Activated CD4-positive, alpha-beta T cell treated with anti-CD3 and anti-CD28 coated beads, Interleukin-2, Interleukin-4, amounts not matched to agents 100 ng/mL and 50 ng/mL, durations not matched to agents 16 hours and 8 hours (primary cell): ENCODE measurements at places on chromosomes 7 and 10.

DNA sequence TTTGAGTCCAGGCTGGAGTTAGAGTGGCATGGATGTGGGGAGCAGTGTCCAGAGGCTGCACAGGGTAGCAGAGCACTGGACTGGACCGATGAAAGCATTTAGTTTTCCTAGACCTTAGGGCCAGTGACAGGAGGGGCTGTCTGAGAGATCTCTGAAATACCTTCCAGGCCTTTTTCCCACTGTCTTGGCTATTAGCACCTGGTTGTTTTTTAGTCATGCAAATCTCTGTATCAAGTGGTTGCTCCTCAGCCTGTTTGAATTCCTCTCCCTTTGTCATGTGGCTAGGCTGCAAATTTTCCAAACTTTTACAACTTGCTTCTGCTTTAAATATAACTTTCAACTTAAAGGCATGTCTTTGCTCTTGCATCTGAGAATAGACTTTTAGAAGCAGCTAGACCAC is 504.3 kb upstream of the VSTM2A start:
- DNase-seq = no peak

- DNase-seq = no peak
These were observed 5.8 kb upstream of the AEBP1 start for GRCh38 chr7:44098092-44099068.

DNA sequence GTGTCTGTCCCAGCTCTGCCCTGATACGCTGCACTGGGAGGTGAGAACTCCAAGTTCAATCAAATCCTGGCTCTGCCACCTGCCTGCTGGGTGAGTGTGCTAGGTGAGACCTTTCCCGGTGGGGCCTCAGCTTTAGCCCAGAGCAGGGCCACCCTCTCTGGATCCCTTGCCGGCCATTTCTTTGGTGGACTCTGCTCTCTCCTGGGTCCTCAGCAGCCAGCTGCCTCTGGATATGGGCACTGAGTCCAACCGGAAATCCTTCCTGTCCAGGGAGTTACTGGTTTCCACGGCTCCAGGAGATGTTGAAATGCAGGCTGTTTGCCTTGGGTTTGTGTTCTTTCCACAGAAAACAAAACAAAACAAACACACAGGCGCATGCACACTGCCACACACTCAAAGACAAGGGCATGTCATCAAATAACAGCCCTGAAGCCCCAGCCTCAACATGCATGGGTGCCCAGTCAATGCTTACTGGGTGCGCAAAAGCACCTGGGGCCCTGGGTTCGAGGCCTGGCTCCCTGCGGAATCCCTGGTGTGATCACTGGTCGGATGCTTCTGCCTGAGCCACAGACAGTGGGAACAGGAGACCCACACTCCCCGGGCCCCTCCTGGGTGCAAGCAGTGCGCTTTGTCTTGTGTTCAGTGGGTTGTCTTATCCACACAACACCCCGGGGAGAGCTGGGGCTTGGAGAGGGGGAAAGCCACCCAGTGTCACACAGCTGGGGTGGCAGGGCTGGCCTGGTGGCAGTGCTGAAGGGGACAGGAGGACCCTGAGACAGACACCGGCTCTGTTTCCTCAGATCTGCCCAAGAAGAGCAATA is 33.1 kb downstream of the PPIF start:
- DNase-seq = no peak

DNA sequence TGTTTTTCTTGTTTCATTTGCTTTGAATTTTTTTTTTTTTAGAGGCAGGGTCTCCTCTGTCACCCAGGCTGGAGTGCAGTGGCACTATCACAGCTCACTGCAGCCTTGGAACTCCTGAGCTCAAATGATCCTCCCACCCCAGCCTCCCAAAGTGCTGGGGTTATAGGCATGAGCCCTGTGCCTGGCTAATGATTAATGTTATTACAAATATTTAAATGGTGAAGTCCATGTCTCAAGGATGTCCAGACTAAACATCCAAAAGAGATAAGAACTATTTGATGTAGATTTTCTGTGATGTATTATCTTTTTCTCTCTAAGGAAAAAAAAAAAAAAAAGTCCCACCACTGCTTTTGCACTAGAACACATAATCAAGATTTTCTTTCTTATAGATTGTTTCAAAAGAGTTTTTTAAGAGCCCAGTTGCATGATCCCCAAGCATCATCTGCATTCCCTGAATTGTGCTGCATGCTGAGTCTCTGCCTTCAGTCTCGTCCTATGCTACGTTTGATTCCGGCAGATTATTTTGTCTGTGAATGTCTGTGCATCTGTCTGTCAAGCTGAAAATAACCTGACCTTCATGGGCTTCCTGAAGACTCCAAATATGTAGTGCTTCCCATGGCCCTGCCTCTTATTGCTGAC is 33.4 kb downstream of the MACROH2A2 start:
- no peak for DNase-seq

- DNase-seq = no peak
These were observed 501.0 kb upstream of the SORCS1 start for GRCh38 chr10:107665459-107665858.

- DNase-seq = no peak
These were observed 199.8 kb downstream of the MAD1L1 start for GRCh38 chr7:2032876-2033407.

DNA sequence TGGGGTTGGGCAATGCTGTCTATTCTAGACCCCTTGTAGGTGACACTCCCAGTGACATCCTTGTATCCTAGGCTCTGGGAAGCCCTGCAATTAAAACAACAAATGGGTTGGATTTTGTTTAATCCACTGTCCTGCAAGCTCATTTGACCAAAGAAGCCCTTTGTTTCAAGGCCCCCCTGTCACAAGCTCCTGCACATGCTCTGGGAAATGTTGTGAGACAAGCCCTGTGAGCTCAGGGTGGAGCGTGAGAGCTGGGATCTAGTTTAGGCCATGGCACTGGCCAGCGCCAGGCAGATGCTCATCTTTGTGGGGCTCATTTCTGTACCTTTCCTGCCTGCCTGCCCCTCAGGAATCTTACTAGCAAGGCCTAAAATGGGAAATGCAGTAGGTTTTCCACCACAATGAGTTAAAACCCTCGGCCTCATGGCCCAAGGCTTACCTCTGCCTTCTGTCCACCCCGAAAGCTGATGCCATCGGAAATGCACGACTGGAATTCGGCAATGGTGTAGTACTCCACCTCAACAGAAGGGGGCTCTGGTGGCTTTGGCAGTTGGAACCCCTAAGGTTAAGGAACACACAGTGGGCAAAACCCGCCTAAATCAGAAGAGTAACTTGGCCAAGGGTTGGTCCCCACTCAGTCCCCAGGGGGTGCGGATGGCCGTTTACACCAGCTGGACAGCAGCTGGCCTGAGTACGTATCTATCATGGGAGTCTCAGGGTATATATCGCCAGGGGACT is 112.0 kb downstream of the NEURL1 start:
- DNase-seq = peak; percentile 38

- DNase-seq = no peak
These were observed 62.8 kb downstream of the CLEC2L start for GRCh38 chr7:139586286-139586685.

DNA sequence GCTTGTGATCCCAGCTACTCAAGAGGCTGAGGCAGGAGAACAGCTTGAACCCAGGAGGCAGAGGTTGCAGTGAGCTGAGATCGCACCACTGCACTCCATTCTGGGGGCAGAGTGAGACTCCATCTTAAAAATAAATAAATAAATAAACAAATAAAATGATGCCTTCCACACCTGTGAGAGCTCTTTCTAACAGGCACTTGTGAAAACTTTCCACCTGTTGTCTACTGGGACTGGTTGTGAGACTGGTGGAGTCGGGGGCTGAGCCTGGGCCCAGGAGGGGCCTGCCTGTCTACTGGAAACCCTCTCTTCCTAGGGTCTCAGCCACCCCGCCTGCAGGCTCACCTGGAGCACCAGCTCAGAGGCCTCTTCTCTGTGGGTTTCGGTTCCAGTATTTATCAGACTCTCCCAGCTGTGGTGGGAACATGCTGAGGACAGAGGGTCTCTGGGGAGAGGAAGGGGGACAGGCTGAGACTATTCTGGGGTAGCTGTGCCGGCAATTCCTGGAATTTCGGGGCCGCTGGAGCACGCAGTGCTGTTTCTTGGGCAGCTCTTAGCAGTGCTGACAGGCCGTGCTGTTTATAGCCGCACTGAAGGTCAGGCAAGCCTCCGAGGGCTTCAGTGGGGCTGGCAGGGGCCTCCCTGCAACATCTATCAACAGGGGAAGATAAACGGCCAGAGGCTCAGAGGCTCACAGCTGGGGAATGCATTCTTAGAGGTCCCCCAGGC is 3.8 kb downstream of the LDB3 start:
- no peak for DNase-seq

- DNase-seq = no peak
These were observed 104.1 kb downstream of the GPR85 start for GRCh38 chr7:112982441-112983063.

DNA sequence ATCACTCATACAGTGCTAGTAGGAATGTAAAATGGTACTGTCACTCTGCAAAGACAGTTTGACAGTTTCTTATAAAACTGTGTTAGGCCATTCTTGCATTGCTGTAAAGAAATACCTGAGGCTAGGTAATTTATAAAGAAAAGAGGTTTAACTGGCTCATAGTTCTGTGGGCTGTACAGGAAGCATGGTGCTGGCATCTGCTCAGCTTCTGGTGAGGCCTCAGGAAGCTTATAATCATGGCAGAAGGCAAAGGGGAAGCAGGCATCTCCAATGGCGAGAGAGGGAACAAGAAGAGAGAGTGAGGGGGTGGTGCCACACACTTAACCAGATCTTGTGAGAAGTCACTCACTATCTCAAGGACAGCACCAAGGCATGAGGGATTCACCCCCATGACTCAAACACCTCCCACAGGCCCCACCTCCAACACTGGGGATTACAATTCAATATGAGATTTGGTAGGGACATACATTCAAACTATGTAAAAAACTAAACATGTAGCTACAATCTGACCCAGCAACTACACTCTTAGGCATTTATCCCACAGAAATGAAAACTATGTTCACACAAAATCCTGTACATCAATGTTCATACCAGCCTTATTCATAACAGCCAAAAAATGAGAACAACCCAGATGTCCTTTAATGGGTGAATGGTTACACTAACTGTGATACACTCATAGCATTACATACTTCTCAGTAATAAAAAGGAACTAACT is 5.0 kb downstream of the ALDH18A1 start:
- DNase-seq = no peak

GRCh38 chr7:50206453-50207250 is 97.9 kb upstream of the IKZF1 start:
- peak; percentile 75 for DNase-seq

DNA sequence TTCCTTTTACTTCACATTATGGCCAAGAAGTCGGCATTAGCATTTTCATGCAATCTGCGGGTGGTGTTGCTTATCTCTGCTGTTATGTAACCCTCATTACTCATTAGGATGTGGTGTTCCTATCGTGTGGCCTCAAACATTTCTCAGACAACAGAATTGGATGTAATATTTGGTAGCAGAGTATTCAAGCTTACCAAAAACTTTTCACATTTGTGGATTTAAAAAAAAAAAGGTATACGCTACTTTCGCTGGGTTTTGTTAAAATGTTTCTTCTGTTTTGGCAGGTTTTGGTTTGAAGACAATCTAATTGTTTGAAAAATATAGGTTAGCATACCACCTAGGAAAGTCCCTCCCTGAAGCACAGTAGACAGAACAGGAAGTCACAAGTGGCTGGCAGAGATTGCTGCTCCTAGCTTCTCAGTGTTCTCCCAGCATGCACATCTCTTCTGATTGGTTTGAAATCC is 128.8 kb downstream of the GATA3 start:
- DNase-seq = peak; percentile 52

- no peak for DNase-seq
These were observed 175.2 kb upstream of the GRB10 start for GRCh38 chr7:50957855-50958254.

DNA sequence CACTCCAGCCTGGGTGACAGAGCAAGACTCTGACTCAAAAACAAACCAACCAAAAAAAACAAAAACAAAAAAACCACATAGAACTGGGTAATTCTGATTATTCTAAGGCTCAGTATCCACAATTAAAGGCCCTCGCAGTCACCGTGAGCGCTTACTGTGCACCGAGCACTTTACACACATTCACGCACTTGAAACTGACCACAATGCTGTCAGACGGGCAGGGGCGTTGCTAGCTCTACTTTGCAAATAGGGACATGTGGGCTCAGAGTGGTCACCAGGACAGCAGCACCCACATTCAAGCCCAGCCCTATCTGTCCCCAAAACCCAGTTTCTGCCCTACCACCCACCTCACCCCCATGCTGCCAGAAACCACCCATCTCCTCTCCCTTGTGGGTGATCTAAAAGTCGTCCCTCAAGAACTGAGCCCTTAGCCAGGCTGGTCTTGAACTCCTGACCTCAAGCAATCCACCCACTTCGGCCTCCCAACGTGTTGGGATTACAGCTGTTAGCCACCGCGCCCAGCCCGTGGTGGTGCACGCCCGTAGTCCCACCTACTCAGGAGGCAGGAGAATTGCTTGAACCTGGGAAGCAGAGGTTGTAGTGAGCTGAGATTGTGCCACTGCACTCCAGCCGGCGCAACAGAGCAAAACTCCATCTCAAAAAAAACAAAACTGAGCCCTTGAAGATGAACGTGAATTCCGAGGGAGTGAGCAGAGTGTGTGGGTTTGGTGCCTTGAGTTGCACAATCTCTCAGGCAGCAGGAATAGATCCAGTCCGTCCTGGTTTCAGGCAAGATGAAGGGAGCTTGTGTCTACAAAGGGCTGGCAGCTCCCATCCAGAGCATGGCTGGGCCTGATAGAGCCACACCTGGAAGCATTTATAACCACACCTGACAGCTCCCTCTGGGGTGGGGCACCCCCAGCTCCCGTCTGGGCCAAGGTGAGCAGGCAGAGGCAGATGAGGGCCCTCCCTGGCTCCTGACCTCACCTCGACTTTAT is 5.4 kb upstream of the HSPB1 start:
- no peak for DNase-seq

- DNase-seq = peak; percentile 60
These were observed 9.7 kb downstream of the IFIT3 start for GRCh38 chr10:89337484-89337883.

DNA sequence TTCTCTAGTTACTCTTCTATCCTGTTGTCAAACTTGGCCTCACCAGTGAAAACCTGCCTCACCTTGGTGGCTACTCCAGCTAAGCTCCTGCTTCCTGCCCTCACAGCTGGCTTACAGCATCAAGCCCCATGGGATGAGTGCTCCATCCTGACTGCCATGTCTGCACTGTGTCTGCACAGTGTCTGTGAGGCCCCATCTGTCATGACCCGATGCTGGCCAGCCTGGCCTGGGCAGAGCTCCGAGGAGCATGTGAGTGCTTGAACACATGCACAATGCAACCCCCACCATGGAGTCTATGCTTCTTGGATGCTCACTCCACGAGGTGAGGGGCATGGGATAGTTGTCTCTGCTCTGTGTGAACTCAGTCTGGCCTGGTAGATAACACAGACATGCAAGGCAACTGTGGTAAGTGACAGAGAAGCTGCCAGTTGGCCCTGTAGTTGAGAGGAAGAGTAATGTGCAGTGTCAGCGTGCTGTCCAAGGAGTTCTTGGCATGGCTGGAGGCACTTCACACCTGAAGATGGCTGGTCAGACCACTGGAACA is 207.1 kb upstream of the ZNF32 start:
- DNase-seq = no peak
